Activated T-cell treated with anti-CD3 and anti-CD28 coated beads, Interleukin-2, amount 50 U/mL, for 48 hours (primary cell): ENCODE measurements at places on chromosomes 3 and 15.
A peak's percentile ranks its signal among the peaks of the same experiment; 100 is the strongest.

DNA sequence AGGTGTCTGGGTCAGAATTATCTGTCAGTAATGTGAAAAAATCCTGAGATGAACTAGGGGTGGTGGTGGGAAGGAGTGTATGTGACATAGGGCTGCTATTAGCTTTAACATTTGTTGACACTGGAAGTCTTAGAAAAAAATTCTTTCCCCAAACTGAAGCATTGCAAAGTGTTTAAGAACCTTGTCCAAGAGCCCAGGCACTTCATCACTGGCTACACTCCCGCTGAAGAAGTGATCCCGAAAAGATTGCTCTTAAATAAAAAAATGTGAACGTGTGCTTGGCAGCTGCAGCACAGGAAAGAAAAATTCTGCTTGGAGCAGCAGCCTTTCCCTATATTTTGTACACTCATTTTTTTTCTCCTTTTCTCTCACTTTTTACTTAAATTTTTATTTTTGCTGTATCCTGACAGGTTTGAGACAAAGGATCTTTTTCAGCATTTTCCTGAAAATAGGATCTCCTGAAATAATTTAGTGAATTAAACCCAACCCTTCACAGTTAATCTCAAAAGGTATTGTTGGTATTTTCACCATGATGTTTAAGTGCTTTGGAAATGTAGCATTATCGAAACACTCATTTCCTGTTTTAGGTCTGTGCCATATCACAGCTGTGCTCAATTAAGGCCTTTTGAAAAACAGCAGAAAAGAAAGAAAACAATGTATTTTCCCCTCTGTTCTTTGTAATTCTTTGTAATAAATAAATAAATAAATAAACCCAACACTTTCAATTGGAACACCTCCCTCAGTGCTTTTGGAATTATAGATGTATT lies 477.6 kb downstream of the ZNF385D start:
- no peak for DNase-seq

DNA sequence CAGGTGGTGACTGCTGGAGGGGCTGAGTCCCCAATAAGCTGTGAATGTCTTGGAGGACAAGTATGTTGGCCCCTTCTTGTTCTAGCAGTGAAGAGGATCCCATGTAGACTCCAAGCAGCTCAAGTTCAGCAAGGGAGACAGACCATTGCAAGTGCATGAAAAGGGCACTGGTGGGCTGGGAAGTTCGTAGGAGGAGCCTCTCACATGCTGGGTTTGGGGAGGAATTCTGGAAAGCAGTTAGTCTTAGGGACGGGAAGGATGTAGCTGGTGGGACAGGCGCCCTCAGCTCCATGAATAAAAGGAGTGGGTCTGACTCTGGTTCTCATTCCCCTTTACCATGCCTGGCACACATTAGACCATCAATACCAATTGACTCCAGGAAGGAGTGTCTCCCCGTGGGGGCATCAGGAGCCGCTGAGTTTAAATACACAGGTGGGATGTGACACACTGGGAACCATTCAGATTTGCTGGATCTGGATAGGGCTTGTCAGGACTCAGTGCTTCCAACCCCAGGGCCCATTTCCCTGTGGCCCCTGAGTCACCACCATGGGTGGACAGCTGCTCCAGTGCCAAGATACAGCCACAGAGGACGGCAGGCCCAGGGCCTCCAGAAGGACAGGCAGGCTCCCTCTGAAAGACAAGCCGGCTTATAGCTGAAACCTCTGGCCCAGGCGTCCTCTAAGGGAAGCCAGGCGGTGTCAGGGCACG lies 552 bp upstream of the XYLB start:
- DNase-seq = no peak

DNA sequence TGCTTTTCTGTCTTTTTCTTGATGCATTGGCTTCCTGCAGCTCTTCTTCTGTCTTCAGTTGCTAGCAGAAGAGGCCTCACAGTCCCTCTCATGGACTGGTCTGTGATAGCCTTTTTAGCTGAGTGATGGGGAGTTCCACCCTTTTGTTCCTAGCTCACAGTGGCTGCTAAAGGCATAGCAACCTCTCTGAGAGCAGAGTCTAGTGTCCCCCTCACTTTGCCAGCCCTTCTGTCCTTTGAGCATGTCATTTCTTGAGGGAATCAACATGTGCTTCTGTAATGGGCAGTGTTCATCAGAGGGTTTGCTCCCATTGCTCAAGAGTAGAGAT lies 44.4 kb downstream of the GAP43 start:
- DNase-seq = no peak

DNA sequence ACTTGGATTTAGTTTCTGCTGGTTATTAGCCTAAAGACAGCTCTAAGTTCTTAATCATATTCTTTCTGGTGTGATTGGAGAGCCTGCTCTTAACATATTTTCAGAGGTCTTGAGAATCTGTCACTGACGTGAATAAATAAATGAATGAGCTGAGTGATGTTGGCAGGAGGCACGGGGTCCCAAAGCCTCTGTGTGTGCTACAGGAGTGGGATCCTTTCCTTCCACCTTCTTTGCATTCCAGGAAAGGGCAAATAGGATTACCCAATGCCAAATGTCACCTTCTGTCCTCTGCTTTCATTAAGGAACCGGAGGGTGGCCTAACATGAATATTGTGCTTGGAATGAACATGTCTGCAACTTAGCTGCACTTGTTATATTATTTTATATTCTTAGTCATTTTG lies 53.1 kb downstream of the CD47 start:
- no peak for DNase-seq

- no peak for DNase-seq
These were observed 80.0 kb upstream of the SPATA16 start for GRCh38 chr3:173221010-173221409.

DNA sequence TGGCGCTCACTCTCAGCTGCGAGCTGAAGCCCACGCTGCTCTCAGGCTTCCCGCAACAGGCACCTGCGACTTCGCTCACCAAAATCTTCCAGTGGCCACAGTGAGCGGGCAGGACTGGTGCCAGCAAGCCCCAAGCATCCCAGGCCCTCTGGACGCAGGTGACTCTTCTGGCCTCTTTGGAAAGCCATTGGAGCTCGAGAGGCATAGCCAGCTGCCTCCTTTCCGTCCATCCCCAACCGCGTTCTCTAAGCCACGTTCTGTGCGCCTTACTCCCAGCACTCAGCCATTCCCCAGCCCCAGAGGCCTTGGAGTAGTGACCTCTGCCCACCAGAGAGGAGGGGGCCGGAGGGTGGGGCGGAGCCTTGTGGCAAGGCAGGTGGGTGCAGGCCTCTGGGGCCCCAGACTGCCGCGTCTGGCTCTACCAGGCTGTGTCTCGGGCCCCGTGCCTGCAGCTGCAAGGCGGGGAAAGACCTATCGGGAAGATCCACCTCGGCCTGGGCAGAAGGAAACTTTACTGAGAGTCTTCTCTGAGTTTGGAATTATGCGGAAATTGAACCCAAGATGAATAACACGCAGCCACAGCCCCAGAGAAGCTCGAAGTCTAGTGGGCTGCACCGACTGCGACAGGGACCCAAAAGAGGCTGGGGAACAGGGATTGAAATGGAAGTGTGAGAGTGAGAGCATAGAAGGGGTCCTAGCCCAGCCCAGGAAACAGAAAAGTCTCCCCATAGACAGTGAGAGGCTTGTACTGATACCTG lies 3.6 kb upstream of the SOX14 start:
- DNase-seq = no peak

DNA sequence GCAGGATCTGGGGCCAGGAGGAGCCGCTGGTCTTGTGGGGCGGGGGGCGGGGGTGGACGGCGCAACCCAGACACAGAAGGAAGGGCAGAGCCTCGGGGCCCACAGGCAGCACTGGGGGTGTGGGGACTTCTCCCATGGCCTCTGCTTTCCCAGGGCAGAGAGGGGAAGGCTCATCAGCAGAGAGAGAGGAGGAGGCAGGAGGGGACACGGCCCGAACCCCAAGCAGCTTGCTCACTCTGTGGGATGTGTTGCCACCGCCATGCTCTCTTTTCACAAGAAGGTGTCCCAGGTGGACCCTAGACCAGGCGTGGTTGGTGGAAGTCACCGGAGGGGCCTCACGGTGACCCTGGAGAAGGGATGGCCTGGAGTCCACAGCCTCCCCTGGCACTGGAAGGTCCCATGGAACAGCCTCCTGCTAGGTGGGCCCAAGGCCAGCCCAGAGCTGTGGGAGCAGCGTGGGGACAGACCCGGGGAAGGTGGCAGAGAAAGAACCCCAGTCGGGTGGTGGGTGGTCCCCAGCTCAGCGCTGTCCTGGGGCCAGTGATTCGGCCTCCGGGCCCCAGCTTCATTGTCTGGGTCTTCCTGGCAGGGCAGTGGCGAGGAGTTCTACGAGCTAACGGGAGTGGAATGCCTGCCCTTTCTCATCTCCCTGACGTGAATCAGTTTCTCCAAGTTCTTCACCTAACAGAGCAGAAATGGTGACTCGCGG lies 46.8 kb upstream of the PCSK6 start:
- no peak for DNase-seq

DNA sequence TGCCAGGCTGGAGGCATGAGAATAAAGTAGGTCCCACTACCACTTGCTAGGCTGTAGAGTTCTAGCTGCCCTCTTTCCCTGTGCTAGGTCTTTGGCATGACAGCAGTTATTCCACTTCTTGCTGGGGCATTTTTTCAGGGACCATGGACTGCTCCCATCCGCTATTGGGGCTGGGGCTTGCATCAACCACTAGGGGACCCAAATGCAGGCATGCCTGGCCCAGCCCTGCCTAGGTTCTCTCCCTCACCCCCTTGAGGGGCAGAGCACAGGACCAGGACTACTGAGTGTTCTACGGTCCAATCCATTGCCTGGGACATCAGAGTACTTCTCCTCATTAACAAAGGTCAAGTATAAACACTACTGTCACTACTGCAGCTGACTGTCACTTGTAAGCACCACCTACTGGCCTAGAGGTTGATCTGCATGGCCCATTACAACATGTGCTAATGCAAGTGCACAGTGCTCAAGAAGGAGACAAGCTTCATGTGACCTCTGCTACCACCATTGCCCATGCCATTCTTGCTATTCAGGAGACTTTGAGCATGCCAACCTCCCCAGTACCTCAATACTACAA lies 270.5 kb downstream of the MBNL1 start:
- no peak for DNase-seq

- no peak for DNase-seq
These were observed 14.4 kb downstream of the PLA2G4F start for GRCh38 chr15:42141795-42142667.

- no peak for DNase-seq
These were observed 71.6 kb downstream of the SLMAP start for GRCh38 chr3:57827757-57828156.

GRCh38 chr3:178393146-178393545 lies 143.1 kb upstream of the KCNMB2 start:
- no peak for DNase-seq

DNA sequence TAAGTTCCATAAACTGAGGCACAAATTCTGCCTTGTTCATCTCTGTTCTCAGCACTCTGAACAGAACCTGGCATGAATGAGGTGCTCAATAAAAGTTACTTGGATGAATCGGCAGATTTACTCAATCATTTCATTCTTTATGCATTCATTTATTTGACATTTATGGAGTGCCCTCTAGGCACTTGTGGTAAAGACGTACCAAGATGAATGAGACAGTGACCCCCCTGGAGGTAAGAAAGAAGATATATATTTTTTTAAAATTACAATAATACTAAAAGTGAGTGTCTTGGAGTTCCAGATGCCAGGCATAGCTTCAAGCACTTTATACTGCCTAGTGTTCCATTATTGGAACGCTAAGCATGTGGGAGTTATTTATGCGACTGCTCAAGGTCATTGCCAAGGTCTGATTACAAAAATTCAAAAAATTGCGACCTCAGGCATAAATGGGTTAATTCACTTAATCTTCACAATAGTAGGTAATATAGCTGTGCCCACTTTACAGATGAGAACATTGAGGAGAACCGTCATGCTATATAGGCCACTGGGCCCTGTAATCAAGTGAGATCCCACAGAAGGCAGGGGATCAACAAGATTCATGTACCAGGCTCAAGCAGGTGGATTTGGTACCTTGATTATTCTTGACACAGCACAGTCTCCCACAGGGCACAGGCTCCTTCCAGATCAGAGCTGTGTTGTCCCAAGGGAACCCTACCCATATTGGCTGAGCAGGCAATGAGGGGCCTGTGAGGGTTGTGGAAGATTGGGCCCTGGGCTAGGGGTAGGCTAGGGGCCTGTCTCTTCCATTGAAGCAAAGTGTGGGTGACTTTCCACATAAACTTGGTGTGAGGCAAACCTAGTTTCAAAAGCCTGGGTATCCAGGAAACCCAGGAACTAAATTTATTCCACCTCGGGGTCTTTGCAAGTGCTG lies 10.7 kb downstream of the XIRP1 start:
- no peak for DNase-seq

GRCh38 chr15:73052653-73053397 lies 562 bp downstream of the NEO1 start:
- DNase-seq = no peak

- peak; percentile 35 for DNase-seq
These were observed 271.5 kb upstream of the DCBLD2 start for GRCh38 chr3:99172736-99173657.

GRCh38 chr3:45564172-45564571 lies 30.4 kb upstream of the LIMD1 start:
- DNase-seq = no peak

DNA sequence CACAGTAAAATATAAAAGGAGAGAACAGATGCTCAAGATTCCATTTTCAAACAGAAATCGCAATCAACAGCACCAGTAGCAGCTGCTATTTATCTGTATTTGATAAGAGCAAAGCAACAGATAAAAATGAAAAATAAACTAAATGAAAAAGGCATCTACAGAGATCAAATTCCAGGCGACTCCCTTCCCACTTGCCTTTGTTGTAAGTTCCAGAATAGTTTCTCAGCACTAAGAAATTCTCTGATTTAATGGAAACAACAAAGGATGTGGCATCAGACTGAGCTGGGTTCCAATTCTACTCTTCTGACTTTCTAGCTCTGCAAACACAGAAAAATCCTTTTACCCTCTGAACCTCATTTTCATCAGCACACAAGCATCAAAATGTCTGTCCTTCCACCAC lies 110.8 kb upstream of the MME start:
- no peak for DNase-seq

- DNase-seq = peak; percentile 51
These were observed 98.9 kb downstream of the APBA2 start for GRCh38 chr15:28984421-28985315.

- DNase-seq = no peak
These were observed 22.6 kb upstream of the TEX9 start for GRCh38 chr15:56342653-56343052.

DNA sequence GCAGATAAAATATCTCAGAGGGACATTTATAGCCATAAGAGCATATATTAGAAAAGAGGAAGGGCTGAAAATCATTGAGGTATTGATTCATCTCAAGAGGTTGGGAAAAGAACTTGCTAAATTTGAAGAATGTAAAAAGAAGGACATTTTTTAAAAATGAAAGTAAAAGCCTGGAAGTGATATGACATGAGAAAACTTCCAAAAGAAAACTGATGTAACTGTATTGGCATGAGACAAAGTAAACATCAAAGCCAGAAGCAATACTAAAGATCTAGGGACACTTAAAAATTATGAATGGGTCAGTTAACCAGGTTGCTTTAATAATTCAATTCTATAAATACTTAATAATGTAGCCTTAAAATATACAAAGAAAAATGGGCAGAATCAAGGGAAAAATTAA lies 31.9 kb downstream of the CEP63 start:
- DNase-seq = no peak

- peak; percentile 29 for DNase-seq
These were observed 31.7 kb downstream of the PLSCR4 start for GRCh38 chr3:146218880-146219866.

GRCh38 chr15:70742928-70743327 lies 20.4 kb downstream of the UACA start:
- DNase-seq = no peak

- no peak for DNase-seq
These were observed 17.8 kb upstream of the IREB2 start for GRCh38 chr15:78420220-78420619.

- no peak for DNase-seq
These were observed 5.7 kb downstream of the NR2F2 start for GRCh38 chr15:96336108-96336595.

GRCh38 chr15:85559530-85559929 lies 179.1 kb downstream of the AKAP13 start:
- DNase-seq = no peak
